Stimulated activated CD8-positive, alpha-beta memory T cell treated with anti-CD3 and anti-CD28 coated beads, Interleukin-15, amount 100 ng/mL, for 24 hours (primary cell): ENCODE measurements at places on chromosomes 13 and 19.

GRCh38 chr13:74570834-74571233 lies 436.6 kb upstream of the KLF12 start:
- no peak for DNase-seq

GRCh38 chr19:34320277-34320676 lies 44.7 kb upstream of the GPI start:
- no peak for DNase-seq

DNA sequence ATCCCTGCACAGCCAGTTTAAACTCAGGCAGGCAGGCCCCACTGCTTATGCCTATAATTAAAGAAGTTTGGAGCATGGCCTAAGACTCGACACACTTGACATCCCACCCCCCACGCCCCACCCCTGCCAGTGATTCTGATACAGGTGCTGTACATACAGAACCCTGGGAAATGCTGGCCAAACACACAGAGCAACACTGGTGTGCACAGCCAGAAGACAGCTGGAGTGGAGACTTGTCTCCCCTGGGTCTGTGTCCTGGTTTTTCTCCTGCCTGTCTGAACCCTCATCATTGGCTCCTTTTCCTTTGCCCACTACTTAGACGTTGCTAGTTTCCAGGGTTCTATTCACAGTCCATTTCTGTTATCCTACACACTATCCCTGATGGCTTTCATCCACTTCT lies 76.8 kb downstream of the DLEU7 start:
- no peak for DNase-seq

DNA sequence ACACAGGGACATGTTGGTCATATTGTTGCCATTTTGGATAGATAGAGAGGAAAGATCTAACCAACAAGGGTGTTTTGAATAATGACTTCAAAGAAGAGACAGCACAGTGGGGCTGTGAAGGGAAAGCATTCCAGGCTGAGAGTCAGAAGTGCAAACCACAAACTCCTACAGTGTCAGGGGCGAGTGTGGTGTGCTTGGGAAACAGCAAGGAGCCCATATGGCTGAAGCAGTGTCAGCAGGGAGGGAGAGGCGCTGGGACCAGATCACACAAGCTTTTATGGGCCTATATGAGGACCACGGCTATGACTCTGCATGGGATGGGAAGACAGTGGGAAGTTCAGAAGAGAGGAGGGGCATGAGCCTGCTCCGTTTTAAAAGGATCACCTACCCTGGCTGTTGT lies 166.4 kb downstream of the MYO16 start:
- no peak for DNase-seq

DNA sequence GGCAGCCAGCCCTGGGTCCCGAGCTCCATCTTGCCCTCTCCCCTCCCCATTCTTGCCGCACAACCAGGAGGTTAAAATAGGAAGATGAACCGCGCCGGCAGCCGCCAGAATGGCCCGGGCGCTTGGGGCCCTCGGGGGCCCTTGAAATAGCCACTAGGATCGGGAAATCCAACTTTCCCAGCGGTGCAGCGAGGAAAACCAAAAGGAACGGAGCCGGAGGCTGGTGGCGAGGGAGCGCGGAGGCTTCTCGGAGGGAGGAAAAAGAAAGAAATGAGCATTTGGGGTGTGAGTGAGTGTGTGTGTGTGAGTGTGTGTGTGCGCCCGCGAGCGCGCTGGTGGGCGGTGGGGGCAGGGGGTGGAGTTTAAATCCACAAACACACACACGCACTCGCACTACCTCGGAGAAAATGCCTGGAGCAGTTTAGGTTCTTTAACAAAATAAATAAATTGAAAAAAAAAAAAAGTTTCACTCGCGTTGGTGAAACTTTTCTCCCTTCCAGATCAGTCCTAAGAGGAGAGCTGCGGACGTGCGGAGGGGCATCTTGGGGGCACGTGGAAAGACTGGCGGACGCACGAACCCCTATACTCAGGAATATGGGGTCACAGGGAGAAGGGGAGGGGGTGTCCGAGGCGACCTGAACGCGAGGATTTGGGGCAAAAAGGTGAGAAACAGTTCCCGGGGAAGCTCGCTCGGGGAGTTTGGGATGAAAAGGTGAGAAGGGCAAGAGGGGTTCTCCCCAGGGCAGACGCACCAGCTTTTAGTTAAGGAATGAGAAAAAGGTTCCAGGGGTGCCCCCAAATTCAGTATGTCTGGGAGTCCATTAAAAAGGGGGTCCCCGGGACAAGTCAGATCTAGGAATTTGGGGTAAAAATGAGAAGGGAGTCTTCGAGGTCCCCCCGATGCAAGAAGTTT lies 1.3 kb downstream of the RFX2 start:
- no peak for DNase-seq

DNA sequence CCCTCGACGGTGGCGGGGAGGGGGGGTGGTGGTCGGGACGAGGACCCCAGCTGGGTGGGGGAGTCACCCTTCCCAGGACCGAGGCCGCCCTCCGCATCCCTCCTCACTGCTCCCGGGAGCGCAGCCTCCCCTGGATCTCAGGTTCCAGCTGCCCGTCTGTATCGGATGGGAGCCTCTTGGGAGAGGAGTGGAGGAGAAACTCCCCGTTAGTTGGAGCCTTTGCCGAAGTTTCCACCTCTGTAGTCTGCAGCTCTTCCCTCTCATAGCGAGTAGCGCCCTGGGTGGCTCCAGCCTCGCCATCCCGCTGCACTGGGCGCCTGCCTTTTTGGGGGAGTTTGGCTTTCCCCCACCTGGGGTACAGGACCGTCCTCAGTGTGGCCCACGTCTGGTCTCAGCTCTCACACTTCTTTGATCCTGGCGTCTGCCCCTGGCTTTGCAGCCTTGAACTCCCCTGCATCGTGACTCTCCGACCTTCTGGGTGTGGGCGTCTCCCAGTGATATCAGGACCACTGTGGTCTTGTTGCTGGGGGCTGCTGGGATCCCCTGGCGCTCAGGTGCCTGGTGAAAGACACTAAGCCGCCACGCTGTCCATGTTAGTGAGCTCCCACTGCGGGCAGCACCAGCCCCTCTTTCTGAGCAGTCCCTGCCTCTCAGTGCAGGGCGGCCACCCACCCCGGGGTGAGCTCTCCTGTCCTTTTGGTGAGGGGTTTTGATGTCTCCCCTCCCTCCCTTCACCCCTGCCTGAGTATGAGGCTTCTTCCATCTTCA lies 1.1 kb downstream of the CNOT3 start:
- no peak for DNase-seq

- no peak for DNase-seq
Measured at GRCh38 chr13:91647361-91647990, 249.1 kb downstream of the GPC5 start.

DNA sequence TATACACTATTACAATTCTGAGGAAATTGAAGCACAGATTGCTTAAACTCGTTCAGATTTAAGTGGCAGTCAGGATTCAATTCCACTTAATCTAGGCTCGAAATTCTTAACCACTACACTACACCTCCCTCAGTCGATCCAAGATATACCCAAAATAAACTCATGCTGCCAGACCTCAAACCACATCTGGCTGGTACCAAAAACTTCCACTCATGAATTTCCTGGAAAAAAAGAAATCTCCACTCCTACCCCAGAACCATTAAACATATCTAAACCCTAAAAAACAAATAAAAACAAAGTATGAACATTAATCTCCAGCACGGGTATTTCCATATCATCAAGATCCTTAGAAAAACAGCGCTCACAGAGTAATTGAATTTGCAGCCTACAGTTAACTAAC lies 1.1 kb downstream of the ZFP30 start:
- no peak for DNase-seq

DNA sequence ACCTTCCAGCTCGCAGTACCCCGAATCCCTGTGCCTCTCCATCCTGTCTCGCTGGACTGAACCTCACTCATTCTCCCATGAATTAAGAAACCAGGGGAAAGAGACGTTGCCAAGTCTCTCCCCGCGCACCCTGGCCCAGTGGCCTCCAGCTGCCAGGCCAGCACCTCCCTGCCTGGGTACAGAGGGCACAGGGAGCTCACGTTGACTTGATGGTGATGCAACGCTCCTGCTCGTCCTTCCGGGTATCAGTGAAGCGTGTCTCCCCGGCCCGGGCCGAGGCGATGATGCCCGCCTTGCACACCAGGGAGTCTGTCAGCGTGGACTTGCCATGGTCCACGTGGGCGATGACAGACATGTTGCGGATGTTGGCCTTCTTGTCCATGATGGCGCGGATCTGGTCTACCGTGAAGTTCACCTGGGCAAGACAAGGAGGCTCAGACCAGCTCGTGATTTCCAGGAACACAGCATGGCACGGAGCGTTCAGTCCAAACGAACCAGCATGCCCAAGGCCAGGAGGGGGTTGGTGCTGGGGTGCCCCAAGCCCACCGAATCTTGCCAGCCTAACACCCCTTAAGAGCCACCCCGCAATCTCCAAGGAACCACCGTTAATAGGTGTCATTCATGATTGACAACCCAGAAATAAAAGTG lies 1.2 kb downstream of the EEF2 start:
- no peak for DNase-seq

GRCh38 chr13:84962849-84963248 lies 836.4 kb downstream of the SLITRK6 start:
- DNase-seq, result no peak

- DNase-seq, result no peak
Measured at GRCh38 chr19:46241626-46242025, 12.1 kb downstream of the IGFL1 start.

- no peak for DNase-seq
Measured at GRCh38 chr13:113272701-113273181, 24.3 kb upstream of the LAMP1 start.

GRCh38 chr13:63864171-63864902 lies 2448.7 kb upstream of the PCDH20 start:
- DNase-seq, result no peak

GRCh38 chr13:37598597-37598996 lies at the start of gene POSTN:
Gene POSTN, minus strand, starts transcription at chr13:37598768. Its CDS starts 42 bp downstream, at chr13:37598726.
- no peak for DNase-seq

DNA sequence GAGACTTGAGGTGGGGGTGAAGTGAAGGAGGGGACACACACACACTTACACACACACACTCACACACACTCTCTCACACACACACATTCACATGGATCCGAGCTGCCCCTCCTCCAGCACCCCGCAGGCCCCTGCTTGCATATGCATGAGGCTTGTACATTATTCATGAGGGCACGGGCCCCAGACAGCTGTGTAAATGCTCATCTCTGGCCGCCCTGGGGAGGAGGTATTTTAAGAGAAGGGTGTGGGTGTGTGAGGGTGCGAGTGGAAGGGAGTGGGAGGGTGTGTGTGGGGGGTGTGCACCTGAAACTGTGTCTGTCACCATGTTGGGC lies 2.4 kb downstream of the NCAN start:
- no peak for DNase-seq

DNA sequence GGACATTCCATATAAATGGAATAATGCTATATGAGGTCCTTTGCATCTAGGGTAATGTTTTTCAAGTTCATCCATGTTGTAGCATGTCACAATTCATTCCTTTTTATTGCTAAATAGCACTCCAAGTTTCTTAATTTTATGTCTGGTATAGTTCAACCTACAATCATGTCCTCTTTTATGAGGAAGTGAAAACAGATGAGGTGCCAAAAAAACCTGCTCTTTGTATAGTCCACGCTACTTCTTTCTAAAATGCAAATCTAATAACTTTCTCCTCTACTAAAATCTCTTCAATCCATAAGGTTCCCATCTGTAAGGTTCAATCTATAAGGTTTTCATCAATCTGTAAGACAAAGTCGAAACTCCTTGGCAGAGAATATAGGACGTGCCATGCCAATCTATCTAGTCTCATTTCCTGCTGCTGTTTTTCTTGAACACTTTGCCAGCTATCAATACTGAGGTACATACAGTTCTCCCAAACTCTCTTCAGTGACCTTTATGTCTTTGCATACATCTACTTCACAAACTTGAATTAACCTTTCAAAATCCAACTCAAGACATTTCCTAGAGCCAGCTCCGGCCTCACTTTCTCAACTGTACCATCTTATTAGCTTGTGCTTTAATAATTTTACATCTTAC lies 33.7 kb downstream of the INTS6 start:
- DNase-seq, result no peak

DNA sequence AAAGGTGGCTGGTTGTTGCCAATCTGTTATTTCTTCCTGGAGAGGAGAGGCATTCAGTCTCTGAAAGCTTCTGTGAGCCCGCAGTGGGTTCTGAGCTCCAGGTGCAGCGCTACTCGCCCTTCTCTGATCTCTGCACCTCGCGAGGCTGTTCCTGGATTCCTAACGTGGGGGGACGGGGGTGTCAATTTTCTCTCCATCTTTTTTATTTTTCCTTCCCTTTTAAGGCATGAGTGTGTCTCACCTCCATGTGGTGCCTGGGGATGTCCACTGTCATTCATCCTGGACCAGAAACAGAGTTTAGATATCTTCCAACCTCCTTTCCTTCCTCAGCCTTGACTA lies 626 bp downstream of the ZNF233 start:
- no peak for DNase-seq

DNA sequence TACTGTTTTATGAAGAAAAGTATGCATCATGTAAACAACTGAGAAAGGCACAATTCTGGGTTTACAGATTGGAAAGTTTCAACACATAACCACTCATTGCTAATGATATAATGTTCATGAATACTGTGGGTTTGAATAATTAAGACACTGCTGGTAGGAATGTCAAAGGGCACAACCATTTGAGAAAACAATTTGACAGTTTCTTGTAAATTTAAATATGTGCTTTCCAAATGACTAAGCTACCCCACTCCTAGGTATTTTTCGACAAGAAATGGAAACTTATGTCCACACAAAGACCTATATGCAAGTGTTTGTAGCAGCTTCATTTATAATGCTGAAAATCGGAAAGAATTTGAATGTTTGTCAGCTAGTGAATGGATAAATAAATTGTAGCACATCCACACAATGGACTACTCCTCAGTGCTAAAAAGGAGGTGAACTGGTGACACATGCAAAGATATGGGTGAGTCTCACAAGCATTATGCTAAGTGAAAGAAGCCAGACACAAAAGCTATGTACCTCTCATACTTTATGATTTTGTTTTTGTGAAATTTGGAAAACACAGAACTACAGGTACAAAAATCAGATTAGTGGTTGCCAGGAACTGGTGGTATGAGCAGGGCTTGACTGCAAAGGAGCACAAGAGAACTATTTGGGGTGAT lies 44.8 kb upstream of the FLT1 start:
- DNase-seq, result no peak

GRCh38 chr13:41052441-41052840 lies 8.9 kb upstream of the WBP4 start:
- no peak for DNase-seq

- DNase-seq, result peak; percentile 12
Measured at GRCh38 chr19:13430790-13431582, 75.3 kb downstream of the CACNA1A start.

DNA sequence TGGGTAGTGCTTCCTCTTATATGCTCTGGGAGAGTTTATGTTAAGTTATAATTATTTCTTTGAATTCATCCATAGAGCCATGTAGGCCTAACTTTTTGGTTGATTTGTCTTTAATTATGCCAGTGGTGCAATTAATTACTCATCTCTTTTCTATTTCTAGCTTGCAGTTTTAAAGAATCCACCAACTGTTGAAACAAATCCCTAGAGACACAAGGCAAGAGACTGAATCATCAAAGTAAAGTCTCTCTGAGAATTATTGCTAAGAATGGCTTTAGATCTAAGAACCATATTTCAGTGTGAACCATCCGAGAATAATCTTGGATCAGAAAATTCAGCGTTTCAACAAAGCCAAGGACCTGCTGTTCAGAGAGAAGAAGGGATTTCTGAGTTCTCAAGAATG lies 5.9 kb upstream of the ZNF551 start:
- no peak for DNase-seq
